Activated CD4-positive, alpha-beta T cell treated with anti-CD3 and anti-CD28 coated beads, Interleukin-2, amount 10 ng/mL, durations not matched to agents 7 days and 5 days (primary cell): ENCODE measurements at places on chromosomes 12 and 14. TPM values are rescaled to one million over a fixed set of nuclear protein-coding genes. Genes with fewer than 3 reads are reported as not detected.

The CIT gene
- 132 TPM for total RNA-seq

The RNF212B gene
- not detected for total RNA-seq

The RNU7-1 gene
- not detected for total RNA-seq

The BCL2L14 gene
- 8.0 TPM for total RNA-seq

The PRR4 gene
- 2.5 TPM for total RNA-seq

The TESPA1 gene
- total RNA-seq: 113 TPM

The RNFT2 gene
- total RNA-seq: 11.7 TPM

The FAM181A gene
- not detected for total RNA-seq

The E2F7 gene
- 32.6 TPM for total RNA-seq

The ARG2 gene
- total RNA-seq: 1.6 TPM

The KRT74 gene
- total RNA-seq: 0.15 TPM

GRCh38 chr14:39320318-39320717 lies 86.6 kb downstream of the MIA2 start:
- no peak overlapping the region for H3K4me3 ChIP-seq
- H3K27me3 ChIP-seq: no peaks in the 10 kb centered on the region
- no peaks in the 10 kb centered on the region for H3K4me1 ChIP-seq
- DNase-seq: no peak

GRCh38 chr12:12671850-12672660 lies 23.9 kb downstream of the GPR19 start:
- H3K4me3 ChIP-seq: no peak overlapping the region
- H3K27ac ChIP-seq: no peak overlapping the region
- no peak for DNase-seq

DNA sequence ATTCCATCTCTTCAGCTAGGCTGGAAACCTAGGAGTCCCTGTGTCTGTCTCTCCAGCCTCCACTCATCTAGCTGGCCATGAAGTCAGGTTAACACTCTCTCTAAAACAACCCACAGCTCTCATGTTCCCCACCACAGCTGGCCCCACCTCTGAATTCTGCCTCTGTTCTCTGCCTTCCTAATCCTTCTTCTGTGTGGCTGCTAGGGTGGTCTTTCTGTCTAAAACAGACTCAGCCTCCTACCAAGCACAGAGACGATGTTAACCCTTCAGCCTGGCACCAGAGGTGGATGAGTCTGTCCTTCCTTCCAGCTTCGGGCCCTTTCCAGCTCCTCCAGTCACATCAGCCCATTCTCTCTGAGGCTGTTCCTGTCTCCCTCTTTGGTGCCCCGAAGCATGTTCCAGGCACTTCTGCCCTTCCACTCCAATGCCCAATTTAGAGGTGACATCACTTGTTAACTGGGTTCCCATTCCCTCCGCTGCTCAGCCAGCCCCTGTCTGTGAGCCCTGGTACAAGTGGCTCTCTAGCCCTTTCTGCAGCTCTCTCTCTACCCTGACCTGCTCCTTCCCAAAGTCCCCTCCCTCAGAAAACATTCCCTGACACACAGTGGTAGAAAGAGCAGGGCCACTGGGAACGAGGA lies 9.1 kb downstream of the FIGNL2 start:
- DNase-seq: no peak
- peak overlapping the region; percentile 59 for H3K27ac ChIP-seq
- H3K27me3 ChIP-seq: peaks cover 34% of the 10 kb centered on the region
- no peaks in the 10 kb centered on the region for H3K36me3 ChIP-seq
- H3K4me3 ChIP-seq: no peak overlapping the region

DNA sequence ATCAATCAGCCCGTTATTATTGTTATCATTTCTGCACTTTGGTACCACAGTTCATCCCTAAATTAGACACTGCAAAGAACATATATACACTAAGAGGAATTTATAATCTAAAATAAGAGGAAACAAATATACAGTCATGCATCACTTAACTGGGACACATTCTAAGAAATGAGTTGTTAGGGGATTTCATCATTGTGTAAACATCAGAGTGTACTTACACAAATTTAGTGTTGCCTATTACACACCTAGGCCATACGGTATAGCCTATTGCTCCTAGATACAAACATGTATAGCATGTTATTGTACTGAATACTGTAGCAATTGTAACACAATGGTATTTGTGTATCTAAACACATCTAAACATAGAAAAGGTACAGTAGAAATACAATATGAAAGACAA lies 190.5 kb downstream of the BMP4 start:
- no peaks in the 10 kb centered on the region for H3K36me3 ChIP-seq
- H3K27me3 ChIP-seq: no peaks in the 10 kb centered on the region
- H3K27ac ChIP-seq: no peak overlapping the region
- DNase-seq: no peak

GRCh38 chr12:72313806-72314205 lies 41.6 kb downstream of the TRHDE start:
- no peaks in the 10 kb centered on the region for H3K27me3 ChIP-seq
- DNase-seq: no peak
- H3K4me1 ChIP-seq: no peaks in the 10 kb centered on the region
- H3K36me3 ChIP-seq: no peaks in the 10 kb centered on the region
- H3K4me3 ChIP-seq: no peak overlapping the region

DNA sequence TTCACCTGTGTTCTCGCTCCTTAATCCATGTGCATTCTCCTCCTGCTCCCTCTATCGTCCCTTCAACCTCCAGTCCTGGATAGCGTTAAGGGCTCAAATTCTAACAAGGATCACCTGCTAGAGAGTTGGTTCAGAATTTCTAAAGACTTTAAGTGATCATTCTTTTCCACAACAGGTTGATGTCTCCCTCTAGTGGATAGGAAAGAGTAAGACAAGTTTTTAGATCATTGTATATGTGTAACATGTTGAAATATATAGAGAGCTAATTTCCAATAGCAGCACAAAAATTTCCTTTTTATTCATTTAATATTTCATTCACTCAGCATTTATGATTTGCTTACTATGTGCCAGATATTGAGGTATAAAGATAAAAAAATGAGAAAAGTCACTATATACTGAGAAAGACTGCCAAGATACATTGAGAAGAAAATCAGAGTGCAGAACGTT lies 9.3 kb upstream of the ESR2 start:
- DNase-seq: no peak
- H3K36me3 ChIP-seq: no peaks in the 10 kb centered on the region
- no peak overlapping the region for H3K27ac ChIP-seq
- peaks cover 3% of the 10 kb centered on the region for H3K4me1 ChIP-seq
- H3K27me3 ChIP-seq: peaks cover 7% of the 10 kb centered on the region

GRCh38 chr12:12272869-12273268 lies 6.0 kb upstream of the LRP6 start:
- no peak overlapping the region for H3K4me3 ChIP-seq
- H3K27me3 ChIP-seq: peaks cover 8% of the 10 kb centered on the region
- H3K27ac ChIP-seq: no peak overlapping the region
- H3K36me3 ChIP-seq: no peaks in the 10 kb centered on the region
- no peaks in the 10 kb centered on the region for H3K4me1 ChIP-seq

DNA sequence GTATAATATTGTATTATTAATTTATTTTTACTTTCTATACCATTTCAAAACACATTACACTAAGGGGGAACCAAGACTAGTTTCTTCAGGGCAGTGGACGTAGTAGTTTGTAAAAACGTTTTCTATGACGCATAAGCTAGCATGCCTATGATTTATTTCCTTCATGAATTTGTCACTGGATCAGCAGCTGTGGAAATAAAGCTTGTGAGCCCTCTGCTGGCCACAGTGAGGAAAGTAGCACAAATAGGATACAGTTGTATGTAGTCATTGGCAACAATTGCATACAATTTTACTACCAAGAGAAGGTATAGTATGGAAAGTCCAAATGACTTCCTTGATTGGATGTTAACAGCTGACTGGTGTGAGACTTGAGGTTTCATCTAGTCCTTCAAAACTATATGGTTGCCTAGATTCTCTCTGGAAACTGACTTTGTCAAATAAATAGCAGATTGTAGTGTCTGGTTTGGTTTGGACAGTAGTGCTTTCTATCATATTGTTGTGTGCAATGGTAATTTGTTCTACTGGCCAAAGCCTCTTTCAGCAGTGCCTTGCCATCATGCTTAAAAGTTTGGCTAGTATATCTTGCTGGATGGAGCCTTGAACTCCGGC lies 24.3 kb upstream of the PLEKHD1 start:
- no peak overlapping the region for H3K27ac ChIP-seq
- H3K27me3 ChIP-seq: no peaks in the 10 kb centered on the region
- no peak overlapping the region for H3K4me3 ChIP-seq
- H3K4me1 ChIP-seq: no peaks in the 10 kb centered on the region

GRCh38 chr14:92958373-92959188 lies 35.6 kb downstream of the CHGA start:
- no peak overlapping the region for H3K4me3 ChIP-seq
- DNase-seq: no peak
- H3K4me1 ChIP-seq: no peaks in the 10 kb centered on the region
- no peak overlapping the region for H3K27ac ChIP-seq
- H3K27me3 ChIP-seq: no peaks in the 10 kb centered on the region
- H3K36me3 ChIP-seq: peaks cover 2% of the 10 kb centered on the region

DNA sequence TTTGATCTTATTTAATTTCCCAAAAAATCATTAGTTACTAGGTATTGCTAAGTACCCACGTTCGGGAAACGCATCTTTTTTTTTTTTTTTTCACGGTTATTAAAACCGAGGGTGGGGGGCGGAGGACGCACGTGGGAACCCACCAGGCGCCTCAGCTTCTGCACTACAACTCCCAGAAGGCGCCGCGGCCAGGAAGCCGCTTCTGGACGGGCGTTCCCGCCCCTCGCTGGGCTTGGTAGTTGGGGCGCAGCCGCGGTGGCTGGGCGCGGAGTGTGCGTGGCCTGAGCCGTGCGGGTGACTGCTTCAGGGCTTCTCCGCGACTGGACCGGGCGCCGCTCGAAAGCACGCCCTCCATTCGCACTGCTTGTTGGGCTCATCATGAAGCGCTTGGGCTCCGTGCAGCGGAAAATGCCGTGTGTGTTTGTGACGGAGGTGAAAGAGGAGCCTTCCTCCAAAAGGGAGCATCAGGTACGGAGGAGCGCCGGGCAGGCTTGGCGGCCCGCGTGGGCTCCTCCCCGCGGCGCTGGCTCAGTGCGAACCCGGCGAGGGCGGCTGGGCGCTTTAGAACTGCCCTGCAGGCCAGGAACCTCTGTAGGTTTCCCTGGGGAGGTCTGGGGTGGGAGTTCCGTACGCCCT lies 6.2 kb upstream of the C12orf50 start:
- peak overlapping the region; percentile 96 for H3K4me3 ChIP-seq
- peaks cover 7% of the 10 kb centered on the region for H3K36me3 ChIP-seq
- peaks cover 53% of the 10 kb centered on the region for H3K4me1 ChIP-seq
- DNase-seq: peak; percentile 89

DNA sequence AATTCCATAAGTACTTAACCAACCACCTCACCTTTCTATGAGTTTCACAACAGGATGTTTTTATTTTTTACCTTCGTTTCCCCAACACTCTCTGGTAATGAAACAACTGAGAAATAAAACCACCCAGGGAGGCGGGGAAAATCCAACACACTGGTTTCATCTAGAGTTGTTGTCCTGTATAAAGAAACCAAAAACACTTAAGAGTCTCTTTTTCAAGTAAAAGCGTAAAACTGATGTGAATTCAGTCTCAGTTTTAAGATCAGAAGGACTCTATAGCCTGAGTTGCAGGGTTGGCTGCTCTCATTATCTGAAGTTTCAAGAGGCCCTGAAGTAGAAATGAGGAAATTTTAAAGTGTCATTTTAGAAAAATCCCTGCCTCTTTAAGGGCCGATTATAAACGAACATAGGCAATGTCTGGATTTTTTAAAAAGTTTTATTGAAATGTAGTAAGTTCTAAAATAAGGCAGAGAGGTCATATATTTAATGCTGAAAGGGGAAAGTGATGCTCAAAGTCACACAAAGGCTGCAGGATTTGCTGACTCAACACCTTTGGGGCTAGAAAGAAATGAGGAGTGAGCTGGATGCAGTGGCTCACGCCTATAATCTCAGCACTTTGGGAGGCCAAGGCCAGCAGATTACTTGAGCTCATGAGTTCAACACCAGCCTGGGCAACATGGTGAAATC lies 27.2 kb downstream of the HIGD1C start:
- H3K27me3 ChIP-seq: no peaks in the 10 kb centered on the region
- H3K27ac ChIP-seq: peak overlapping the region; percentile 85
- DNase-seq: peak; percentile 44
- H3K4me1 ChIP-seq: peaks cover 22% of the 10 kb centered on the region

GRCh38 chr12:8449355-8449859 lies 6.4 kb upstream of the CLEC6A start:
- no peak overlapping the region for H3K27ac ChIP-seq
- peaks cover 21% of the 10 kb centered on the region for H3K27me3 ChIP-seq
- H3K4me3 ChIP-seq: no peak overlapping the region
- no peaks in the 10 kb centered on the region for H3K36me3 ChIP-seq

DNA sequence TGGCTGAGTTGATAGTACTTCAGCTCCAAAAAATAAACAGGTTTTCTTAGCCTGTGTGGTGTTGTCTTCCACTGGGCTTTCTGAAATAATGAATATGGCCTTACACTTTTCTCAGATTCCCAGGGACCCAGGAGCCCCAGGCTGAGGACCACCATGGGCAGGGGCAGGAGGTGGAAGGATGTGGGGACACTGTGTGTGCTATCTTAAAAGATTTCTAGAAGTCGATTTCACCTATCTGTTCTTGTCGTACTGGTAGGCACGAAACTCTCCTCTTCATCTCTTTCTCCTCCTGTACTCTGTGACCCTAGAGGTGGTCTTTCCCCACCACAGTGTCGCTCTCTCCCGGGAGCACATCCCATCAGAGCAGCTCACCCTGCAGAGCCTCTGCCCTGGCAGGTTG lies 107.7 kb upstream of the FKBP4 start:
- H3K36me3 ChIP-seq: no peaks in the 10 kb centered on the region
- DNase-seq: no peak
- no peaks in the 10 kb centered on the region for H3K27me3 ChIP-seq
- H3K27ac ChIP-seq: no peak overlapping the region
- H3K4me1 ChIP-seq: peaks cover 32% of the 10 kb centered on the region

GRCh38 chr14:50875359-50876070 lies 3.7 kb downstream of the ABHD12B start:
- DNase-seq: peak; percentile 85
- H3K4me1 ChIP-seq: peaks cover 39% of the 10 kb centered on the region
- peak overlapping the region; percentile 5 for H3K4me3 ChIP-seq
- H3K36me3 ChIP-seq: no peaks in the 10 kb centered on the region
- H3K27ac ChIP-seq: no peak overlapping the region
- H3K27me3 ChIP-seq: peaks cover 82% of the 10 kb centered on the region

DNA sequence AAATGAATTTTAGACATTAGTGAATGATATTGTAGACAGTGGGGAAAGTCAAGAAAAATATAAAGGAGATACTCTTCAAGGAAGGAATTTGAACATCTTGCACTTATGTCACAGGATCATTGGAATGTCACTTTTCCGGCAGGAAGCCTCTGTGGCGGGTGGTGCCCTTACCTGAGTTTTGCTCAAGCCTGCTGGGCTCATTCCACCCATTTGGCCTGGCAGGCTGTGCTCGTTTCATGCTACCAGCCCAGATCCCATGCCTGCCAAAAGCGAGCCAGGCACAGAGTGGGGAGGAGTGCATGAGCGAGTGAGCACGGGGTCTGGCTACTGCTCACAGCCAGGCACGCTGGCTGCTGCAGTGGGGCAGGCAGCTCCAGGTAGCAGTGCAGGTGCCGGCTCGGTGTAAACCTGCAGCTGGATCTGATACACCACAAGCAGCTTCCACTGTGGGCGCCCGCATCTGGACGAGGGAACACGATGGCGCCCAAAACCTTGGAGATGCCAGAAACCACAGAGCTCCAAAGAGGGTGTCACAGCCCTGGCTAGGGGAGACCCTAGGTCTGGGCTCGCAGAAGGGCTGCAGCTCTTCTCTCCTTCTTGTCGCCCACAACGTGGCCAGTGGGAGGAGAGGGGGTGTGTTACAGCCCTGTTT lies 28.7 kb upstream of the YAF2 start:
- H3K4me3 ChIP-seq: no peak overlapping the region
- H3K36me3 ChIP-seq: no peaks in the 10 kb centered on the region
- H3K27me3 ChIP-seq: peaks cover 6% of the 10 kb centered on the region
- peaks cover 8% of the 10 kb centered on the region for H3K4me1 ChIP-seq
- no peak overlapping the region for H3K27ac ChIP-seq
- DNase-seq: no peak
